ENCODE measurements at places on chromosomes 2 and 18. TPM values are rescaled to one million over a fixed set of nuclear protein-coding genes. Genes with fewer than 3 reads are reported as not detected.

GRCh38 chr2:191115804-191116203, 35.0 kb downstream of the STAT4 start:
- no peak for DNase-seq

DNA sequence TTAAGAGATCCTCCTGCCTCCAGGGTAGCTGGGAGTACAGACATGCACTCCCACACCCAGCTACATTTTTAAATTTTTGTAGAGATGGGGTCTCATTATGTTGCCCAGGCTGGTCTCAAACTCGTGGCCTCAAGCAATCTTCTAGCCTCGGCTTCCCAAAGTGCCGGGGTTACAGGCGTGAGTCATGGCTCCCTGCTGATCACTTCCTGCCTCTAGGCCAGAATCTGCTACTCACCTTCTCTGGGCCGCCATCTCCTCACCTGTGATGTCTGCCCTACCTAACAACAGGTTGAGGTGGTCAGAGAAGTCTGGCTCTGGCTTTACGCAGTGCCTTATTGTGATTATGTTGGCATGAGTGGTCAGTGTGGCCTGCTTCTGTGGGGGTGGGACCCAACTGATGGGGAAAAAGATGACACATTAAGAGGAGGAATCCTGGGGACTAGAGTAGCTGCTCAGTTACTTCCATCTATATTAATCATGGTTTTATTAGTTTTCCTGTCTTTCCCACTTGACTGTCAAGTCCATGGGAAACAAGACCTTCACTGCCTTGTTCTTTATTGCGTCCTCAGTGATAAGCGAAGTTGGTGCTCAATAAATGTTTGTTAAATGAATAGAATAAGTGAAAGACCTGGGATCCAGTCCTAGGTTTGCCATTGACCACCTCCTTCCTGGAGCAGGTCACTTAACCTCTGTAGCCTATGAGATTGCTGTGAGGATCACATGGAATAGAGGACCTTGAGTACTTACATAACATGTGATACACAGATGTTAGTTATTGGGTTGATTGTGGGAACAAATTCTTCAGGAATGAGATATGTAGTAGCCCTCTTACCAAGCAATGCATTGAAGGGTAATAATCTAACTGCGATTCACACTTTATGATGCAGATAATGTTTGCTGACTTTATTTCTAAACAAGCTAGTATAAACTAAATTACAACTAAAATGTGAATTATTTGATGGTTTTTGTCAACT, 15.7 kb downstream of the KCTD1 start:
- no peak for DNase-seq

The NDC80 gene
- 6.2 TPM for polyA plus RNA-seq

The ASPRV1 gene
- polyA plus RNA-seq = 0.22 TPM

The NR4A2 gene
- 1.4 TPM for polyA plus RNA-seq
